Activated CD4-positive, alpha-beta memory T cell treated with anti-CD3 and anti-CD28 coated beads, Interleukin-2, amount 10 ng/mL, durations not matched to agents 7 days and 5 days (primary cell): ENCODE measurements at places on chromosomes 1 and 21. TPM values are rescaled to one million over a fixed set of nuclear protein-coding genes. Genes with fewer than 3 reads are reported as not detected.

GRCh38 chr1:65265651-65266351 is 43.5 kb upstream of the DNAJC6 start:
- DNase-seq, result peak; percentile 55

- no peak for DNase-seq
Observed at GRCh38 chr1:241837901-241838300, 10.1 kb upstream of the EXO1 start.

The SPRR2G gene
- not detected for total RNA-seq

The CD101 gene
- total RNA-seq, result 3.6 TPM

The BMP8A gene
- not detected for total RNA-seq
